ENCODE measurements at places on chromosomes 6 and 20. TPM values are rescaled to one million over a fixed set of nuclear protein-coding genes. Genes with fewer than 3 reads are reported as not detected.
A peak's percentile ranks its signal among the peaks of the same experiment; 100 is the strongest.

MAP1LC3A gene
- 41.8 TPM for total RNA-seq

GRCh38 chr20:38764567-38765318 lies 16.5 kb downstream of the ACTR5 start:
- H3K27me3 ChIP-seq: no peaks in the 10 kb centered on the region
- H3K4me3 ChIP-seq: no peak overlapping the region
- no peak for DNase-seq

DNA sequence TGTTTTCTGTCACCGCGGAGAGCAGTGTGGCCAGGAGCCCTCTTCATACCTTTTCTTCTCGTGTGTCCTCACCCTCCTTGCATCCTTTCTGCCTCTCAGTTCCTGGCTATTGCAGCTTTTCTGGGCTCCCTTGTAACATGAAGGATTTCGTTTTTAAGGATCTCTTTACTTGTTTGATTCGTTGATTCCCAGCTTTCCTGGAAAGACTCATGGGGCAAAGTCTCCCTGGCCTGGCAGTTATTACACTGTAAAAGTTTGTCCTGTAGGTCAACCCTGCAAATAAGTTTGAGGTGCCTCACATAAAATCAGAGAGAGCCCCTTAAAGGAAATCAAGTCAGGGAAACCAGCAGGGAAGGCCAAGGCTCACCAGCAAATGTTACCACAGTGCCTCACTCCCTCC lies 70.1 kb downstream of the ISM1 start:
- no peaks in the 10 kb centered on the region for H3K36me3 ChIP-seq
- no peak overlapping the region for H3K27ac ChIP-seq
- no peak overlapping the region for H3K4me3 ChIP-seq
- peak; percentile 18 for DNase-seq
- H3K27me3 ChIP-seq: no peaks in the 10 kb centered on the region

- peak overlapping the region; percentile 45 for H3K27ac ChIP-seq
- H3K4me1 ChIP-seq: no peaks in the 10 kb centered on the region
- H3K36me3 ChIP-seq: no peaks in the 10 kb centered on the region
- no peaks in the 10 kb centered on the region for H3K27me3 ChIP-seq
- DNase-seq: no peak
- H3K4me3 ChIP-seq: no peak overlapping the region
Observed at GRCh38 chr6:139847457-139847813, 473.0 kb upstream of the CITED2 start.

- H3K27ac ChIP-seq: no peak overlapping the region
- no peaks in the 10 kb centered on the region for H3K36me3 ChIP-seq
- no peaks in the 10 kb centered on the region for H3K27me3 ChIP-seq
- no peak for DNase-seq
- H3K4me3 ChIP-seq: no peak overlapping the region
Observed at GRCh38 chr6:21159465-21159864, 434.1 kb upstream of the SOX4 start.

LIN28B gene
- not detected for total RNA-seq

DNA sequence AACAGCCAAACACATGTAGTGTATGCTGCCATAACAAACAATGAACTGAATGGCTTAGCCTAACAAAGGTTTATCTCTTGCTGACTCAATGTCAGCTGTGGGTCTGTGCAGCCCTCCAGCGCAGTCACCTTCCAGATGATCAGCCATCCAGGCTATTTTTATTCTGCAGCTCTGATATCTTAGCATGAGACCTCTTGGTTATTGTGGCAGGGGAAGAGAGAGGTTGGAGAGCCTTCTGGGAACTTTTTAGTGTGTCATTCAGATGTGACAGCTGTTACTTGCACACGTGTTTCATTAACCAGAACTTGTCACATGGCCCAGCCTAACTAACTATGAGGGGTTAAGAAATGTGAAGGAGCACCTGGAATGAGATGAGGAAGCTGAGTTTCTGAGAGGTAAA lies 202.5 kb downstream of the DHX35 start:
- H3K4me3 ChIP-seq: no peak overlapping the region
- no peak for DNase-seq
- no peaks in the 10 kb centered on the region for H3K36me3 ChIP-seq

GRCh38 chr6:84749181-84749580 lies 15.2 kb downstream of the TBX18 start:
- H3K36me3 ChIP-seq: no peaks in the 10 kb centered on the region
- no peak overlapping the region for H3K27ac ChIP-seq
- H3K4me1 ChIP-seq: no peaks in the 10 kb centered on the region
- no peak for DNase-seq
- H3K27me3 ChIP-seq: peaks cover 10% of the 10 kb centered on the region
- no peak overlapping the region for H3K4me3 ChIP-seq

GRCh38 chr6:140779341-140779740 lies 1353.4 kb upstream of the GJE1 start:
- no peaks in the 10 kb centered on the region for H3K36me3 ChIP-seq
- no peak for DNase-seq
- no peaks in the 10 kb centered on the region for H3K27me3 ChIP-seq
- H3K4me3 ChIP-seq: no peak overlapping the region
- H3K4me1 ChIP-seq: no peaks in the 10 kb centered on the region
- H3K27ac ChIP-seq: no peak overlapping the region
